NCI-H1105 (cell line): ENCODE measurements at places on chromosomes 7 and 10.

DNA sequence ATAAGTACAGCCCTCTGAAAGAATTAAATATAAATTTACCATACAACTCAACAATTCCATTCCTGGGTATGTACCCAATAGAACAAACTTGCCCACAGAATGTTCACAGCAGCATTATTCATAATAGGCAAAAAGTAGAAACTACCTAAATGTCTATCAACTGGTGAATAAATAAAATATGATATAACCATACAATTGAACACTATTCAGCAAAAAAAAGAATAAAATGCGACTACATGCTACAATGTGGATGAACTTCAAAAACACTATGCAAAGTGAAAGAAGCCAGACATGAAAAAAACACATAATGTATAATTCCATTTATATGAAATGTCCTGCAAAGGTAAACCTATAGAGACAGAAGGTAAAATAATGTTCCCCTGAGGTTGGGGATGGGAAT, 2.0 kb upstream of the CPN1 start:
- DNase-seq, result no peak

DNA sequence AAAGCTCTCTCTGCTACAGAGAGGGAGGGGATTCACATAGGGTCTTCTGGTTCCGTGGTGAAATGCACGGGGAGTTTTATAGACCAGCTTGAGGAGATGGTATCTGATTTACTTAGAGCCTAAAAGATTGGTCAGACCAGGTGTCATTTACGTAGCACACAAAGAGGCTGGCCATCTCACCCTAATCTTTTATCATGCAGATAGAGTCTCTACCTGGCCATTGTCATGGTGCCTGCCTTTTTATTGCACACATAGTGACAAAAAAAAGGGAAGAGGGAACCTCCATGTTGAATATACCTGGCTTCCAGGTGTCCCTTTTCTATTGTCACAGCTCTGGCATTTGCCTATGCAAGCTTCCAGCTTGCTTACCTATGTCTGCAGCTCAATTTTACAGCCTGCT, 1456.1 kb downstream of the GATA3 start:
- no peak for DNase-seq

- no peak for DNase-seq
Observed at GRCh38 chr10:11906714-11907113, 83.6 kb downstream of the PROSER2 start.

- DNase-seq, result no peak
Observed at GRCh38 chr10:33688506-33688905, 354.0 kb upstream of the NRP1 start.

GRCh38 chr7:148303295-148304082, 287.1 kb upstream of the C7orf33 start:
- DNase-seq, result no peak

DNA sequence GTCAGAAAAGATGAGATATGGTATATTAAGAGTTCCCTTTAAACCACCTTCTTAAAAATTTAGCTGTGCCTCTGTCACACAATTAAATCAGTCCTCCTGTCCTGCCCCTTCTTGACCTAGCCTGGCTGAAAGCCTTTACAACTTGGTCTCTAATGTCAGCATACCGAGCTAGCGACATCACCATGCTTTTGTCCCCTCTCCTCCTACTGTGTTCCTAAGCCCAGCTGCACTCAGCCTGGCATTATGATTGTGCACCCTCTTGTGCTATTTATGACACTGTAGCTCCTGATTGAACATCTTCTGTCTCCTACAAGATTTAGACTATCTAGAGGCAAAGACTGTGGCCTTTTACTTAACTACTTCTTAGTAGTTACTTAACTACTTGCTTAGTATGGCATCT, 29.2 kb downstream of the TDRD1 start:
- no peak for DNase-seq

DNA sequence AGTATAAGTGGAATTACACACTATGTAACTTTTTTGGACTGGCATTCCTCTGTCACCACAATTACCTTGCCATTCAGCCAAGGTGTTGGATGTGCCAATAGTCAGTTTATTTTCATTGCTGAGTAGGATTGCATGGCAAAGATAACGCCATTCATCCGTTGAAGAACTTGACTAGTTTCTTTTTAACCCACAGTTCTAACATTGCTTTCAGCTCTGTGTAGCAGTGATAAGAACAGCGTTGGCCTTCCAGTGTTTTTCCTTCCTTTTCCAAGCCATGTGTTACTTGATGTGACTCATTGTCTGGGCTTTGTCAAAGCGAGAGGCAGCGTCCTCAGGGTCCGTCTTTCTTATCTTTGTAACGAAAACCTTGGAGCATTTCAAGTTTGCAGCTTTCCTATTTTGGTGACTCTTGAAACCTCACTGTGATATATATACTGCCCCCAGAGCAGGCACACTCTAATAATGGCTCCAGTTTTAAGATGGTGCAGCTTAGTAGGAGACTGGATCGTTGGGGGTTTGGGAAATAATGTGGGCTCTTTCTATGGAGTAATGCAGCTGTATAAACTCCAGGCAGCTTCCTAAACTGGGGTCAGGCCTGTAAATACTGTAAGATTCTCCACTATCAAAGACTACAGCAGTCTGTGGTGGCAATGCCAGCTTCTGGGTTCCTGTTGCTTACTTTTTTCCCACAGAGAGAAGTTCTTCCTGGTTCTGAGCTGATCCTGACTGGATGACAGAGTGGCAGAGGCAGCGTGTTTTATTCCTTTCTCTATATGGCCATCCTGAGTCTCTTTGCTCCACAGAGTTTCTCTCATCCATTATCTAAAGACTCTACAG, 41.7 kb downstream of the AKR1E2 start:
- no peak for DNase-seq

DNA sequence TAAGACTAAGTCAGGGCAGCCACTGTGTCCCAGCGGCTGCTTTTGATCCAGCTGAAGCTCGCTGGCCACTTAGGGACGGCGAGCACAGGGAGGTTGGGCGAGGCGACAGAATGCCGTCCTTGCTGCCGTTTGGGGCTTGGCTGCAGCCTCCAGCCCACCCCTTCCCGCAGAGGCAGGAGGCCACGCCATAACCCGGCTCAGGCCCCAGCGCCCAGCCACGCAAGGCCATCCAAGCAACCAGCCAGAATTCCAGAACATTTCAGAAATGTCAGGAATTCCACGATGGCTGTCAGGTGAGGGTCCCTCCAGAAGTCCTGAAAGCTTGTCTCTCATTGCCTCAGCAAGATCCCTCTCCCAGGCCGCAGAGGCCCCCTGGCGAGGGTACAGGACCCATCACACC, 479.1 kb upstream of the FOXK1 start:
- no peak for DNase-seq

- no peak for DNase-seq
Observed at GRCh38 chr7:38502848-38503247, 128.3 kb downstream of the AMPH start.

- DNase-seq, result no peak
Observed at GRCh38 chr7:137276189-137276588, 67.3 kb downstream of the PTN start.

GRCh38 chr7:42883950-42884349, 27.9 kb downstream of the C7orf25 start:
- DNase-seq, result no peak

DNA sequence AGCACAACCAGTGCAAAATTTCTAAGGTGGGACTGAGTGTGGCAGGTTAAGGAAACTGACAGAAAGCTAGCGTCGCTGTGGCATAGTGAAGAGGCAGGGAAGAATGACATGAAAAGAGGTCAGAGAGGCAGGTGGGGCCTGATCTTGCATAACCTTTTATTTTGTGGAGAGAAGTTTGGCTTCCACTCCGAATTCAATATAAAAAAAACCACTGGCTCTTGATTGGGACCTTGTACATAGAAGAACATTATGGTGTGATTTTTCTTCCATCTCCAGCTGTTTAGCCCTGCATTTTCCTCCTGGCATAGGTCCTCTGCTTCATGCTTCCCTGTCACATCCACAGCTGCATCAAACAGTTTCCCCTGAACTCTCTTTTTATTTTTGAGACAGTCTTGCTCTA, 170.5 kb upstream of the MEOX2 start:
- no peak for DNase-seq

- no peak for DNase-seq
Observed at GRCh38 chr10:58409956-58410610, 24.9 kb downstream of the TFAM start.

DNA sequence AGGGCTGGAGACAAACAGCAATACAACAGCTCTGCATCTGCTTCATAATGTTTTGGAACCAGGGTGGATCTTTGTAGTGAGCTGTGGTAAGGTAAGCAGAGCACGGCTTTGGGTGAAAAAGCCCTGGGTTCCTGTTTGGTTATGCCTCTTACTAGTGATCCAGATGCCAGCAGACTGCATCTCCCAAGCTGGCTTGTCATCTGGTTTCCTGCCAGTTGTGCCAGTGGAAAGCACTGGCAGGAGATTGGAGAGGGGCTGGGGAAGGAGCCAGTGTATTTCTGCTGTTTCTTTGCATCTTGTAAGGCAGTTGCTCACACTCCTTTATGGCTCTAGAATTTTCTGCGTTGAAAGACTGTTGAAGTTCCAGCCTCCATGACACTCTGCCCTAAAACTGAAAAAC, 137.6 kb downstream of the TSPAN12 start:
- no peak for DNase-seq

DNA sequence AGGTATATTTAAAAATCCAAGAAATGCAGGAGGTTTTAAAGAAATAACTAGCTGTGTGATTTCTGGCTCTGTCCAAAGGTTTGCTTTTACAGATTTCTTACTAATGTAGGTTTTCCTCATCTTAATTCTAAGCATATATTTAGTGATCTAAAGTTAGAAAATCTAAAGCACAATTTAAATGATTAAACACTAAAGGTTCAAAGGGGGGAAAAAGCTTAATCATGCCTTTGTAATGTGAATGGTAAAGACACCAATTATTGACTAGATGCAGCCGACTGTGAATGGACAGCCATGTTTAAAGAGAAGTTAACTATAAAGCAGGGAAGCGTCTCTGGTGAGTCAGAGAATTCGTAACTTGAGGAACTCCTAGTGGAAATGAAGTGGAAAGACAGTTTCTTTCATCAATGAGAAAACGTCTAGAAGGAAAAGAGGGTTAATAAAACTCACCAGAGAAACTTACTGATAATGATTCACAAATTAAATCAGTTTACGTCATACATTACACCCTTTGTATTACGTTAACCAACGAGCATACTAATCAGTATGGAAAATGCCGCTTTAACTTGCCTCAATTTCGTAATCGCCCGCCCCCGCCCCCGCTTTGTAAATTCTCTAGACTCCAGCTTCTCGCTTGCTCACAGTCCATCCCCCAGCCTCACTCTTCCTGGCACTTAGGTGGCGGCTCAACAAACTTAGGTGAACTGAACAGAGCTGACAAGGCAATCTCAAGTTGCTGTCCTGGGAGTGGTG, 1.1 kb upstream of the HBP1 start:
- peak; percentile 41 for DNase-seq

DNA sequence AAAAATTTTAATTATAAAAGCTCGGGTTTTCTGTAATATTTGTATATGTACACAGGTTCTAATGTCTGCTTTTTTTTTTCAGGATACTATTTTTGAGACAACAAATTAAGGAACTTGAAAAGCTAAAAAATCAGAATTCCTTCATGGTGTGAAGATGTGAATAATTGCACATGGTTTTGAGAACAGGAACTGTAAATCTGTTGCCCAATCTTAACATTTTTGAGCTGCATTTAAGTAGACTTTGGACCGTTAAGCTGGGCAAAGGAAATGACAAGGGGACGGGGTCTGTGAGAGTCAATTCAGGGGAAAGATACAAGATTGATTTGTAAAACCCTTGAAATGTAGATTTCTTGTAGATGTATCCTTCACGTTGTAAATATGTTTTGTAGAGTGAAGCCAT, 57.9 kb upstream of the BAMBI start:
- DNase-seq, result no peak

- no peak for DNase-seq
Observed at GRCh38 chr10:25582961-25583360, 351.1 kb upstream of the MYO3A start.

DNA sequence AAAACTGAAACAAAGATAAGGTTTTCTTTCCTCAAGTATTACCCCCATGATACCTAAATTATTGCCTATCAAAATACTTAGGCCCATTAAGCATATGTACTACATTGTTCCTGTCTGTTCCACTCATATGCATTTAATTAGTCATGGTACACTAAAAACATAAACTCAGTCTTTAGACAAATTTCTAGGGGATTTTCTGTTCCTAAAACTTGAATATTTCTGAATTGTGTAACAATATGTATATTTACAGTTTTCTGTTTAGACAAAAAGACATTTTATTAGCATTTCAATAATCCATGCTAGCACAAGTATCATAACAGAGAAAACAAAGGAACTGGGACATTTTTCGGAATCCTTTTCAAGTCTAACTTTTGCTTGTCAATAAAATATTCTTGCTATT, 234.2 kb downstream of the CRPPA start:
- DNase-seq, result no peak

GRCh38 chr7:54843841-54844355, 84.9 kb upstream of the SEC61G start:
- DNase-seq, result no peak

- no peak for DNase-seq
Observed at GRCh38 chr10:72184156-72184555, 31.7 kb upstream of the ANAPC16 start.

- no peak for DNase-seq
Observed at GRCh38 chr7:47386273-47386835, 195.6 kb downstream of the TNS3 start.

- DNase-seq, result peak; percentile 1
Observed at GRCh38 chr7:4531236-4531635, 150.9 kb upstream of the FOXK1 start.

- DNase-seq, result no peak
Observed at GRCh38 chr10:2990764-2991163, 76.6 kb upstream of the PFKP start.

GRCh38 chr7:140922741-140923345, 1.9 kb downstream of the BRAF start:
- no peak for DNase-seq

DNA sequence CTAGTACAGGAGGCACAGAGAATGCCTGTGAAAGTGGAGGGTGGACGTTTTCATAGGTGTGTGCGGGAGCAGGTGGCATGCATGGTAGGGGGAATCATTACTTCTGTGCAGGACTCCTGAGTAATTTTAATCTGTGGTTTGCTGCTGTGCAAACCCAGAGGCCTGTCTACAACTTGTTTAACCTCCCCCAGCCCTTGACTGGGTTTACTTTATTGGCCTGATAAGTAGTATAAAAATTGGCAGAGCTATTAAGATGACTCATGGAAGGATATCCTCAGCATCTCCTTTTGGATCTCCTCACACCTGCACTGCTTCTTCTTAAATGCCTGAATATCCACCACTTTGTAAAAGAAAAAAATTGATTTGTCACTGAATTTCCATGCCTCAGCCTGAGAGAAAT, 104.8 kb downstream of the AUTS2 start:
- no peak for DNase-seq

- DNase-seq, result no peak
Observed at GRCh38 chr7:156772725-156773124, 120.3 kb downstream of the LMBR1 start.

- no peak for DNase-seq
Observed at GRCh38 chr7:120933475-120933874, 17.1 kb upstream of the ING3 start.

GRCh38 chr10:6980353-6980752, 400.3 kb upstream of the PRKCQ start:
- DNase-seq, result no peak
